ENCODE measurements at places on chromosomes 5 and 9.

GRCh38 chr5:133145436-133146170 is 93.8 kb downstream of the HSPA4 start:
- no peak for DNase-seq

GRCh38 chr9:69273161-69273560 is 51.9 kb upstream of the ENTREP1 start:
- DNase-seq: no peak

DNA sequence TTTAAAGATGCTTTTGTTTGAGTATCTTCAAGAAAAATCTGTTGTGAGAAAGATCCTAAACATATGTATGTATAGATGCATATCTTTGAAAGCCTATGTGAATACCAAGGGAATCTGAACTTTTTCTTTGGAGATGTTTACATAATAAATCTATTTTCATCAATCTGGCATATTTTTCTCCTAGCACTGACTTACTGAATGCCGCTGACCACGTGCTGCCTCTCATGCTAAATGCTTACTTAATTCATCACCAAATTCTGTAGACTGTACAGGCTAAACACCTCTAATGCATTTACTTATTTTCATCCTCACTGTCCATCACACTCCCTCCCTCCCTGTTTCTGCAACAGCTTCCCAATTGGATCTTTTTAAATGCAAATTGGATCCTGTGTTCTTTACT is 566.2 kb upstream of the WWC1 start:
- DNase-seq: no peak

DNA sequence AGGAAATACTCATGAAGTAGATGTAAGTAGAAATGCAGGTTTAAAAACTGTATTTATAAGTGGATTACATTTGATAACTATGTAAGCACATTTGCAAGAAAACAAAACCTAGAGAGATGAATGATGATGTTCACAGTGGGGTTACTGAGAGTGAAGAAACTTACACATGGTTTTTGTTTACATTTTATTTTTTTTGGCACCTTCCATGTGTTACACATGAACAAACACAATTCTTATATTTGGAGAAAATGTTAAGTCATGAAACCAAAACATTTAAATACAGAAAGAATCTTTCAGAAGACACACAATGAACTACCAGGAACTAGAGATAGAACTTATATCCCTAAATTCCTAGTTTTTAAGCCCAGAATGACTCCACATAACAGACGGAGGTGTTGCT is 51.5 kb upstream of the SPATA31E1 start:
- DNase-seq: no peak

GRCh38 chr9:91712811-91713210 is 237.2 kb downstream of the ROR2 start:
- no peak for DNase-seq

- DNase-seq: no peak
Measured at GRCh38 chr5:93186076-93186682, 394.8 kb downstream of the NR2F1-AS1 start.

GRCh38 chr5:54883374-54884194 is 101.8 kb downstream of the ESM1 start:
- peak; percentile 72 for DNase-seq

- DNase-seq: no peak
Measured at GRCh38 chr5:79792463-79792862, 102.8 kb downstream of the CMYA5 start.

- no peak for DNase-seq
Measured at GRCh38 chr9:94198414-94198813, 60.7 kb upstream of the ZNF169 start.

- no peak for DNase-seq
Measured at GRCh38 chr5:136511046-136511445, 145.7 kb upstream of the TRPC7 start.

GRCh38 chr5:83718195-83718825 is 2.3 kb downstream of the HAPLN1 start:
- peak; percentile 65 for DNase-seq

- no peak for DNase-seq
Measured at GRCh38 chr5:40791715-40792139, 6.4 kb downstream of the PRKAA1 start.

DNA sequence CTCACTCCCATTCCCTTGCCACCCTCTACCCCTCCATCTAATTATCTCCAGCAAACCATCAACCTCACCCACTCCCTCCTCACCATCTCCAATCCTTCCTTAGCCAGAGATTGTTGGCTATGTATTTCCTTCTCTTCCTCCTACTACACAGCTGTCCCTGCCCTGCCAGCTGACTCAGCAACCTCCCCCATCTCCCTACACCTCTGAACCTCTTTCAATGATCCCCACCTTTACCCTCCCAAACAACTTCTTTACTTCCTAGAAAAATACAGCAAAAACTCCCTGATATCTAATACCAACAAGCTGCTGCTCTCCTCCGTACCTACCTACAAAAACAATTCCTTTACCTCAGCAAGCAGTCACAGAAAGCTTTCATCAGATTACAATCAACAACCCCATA is 37.3 kb downstream of the SPTLC1 start:
- no peak for DNase-seq

GRCh38 chr5:40646266-40646665 is 33.4 kb upstream of the PTGER4 start:
- peak; percentile 51 for DNase-seq

- DNase-seq: no peak
Measured at GRCh38 chr5:174120401-174121005, 75.0 kb downstream of the NSG2 start.

- DNase-seq: no peak
Measured at GRCh38 chr5:144522698-144523097, 352.0 kb downstream of the KCTD16 start.

All from renal cortex interstitium (tissue), 15 donors.